ENCODE measurements at places on chromosomes 7 and 10.

DNA sequence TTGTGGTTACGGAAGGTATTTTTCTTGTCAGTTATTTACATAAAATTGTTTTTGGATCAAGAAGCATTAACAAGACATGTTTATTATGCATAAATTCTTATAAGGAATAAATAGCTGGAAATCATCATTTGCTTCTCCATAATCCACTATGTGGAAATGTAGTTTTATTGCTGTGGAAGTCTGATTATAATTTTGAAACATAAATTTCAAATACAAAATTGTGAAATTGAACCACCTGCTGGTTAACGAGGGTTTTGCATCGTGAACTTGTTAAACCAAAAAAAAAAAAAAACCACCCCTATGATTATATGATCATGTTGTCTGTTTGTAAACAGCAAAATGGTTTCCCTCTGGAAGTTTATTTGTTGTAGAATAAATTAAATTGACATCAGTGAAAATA lies 25.9 kb downstream of the ABRAXAS2 start:
- DNase-seq = peak; percentile 3
- no peak overlapping the region for H3K27ac ChIP-seq
- H3K4me3 ChIP-seq = no peak overlapping the region

DNA sequence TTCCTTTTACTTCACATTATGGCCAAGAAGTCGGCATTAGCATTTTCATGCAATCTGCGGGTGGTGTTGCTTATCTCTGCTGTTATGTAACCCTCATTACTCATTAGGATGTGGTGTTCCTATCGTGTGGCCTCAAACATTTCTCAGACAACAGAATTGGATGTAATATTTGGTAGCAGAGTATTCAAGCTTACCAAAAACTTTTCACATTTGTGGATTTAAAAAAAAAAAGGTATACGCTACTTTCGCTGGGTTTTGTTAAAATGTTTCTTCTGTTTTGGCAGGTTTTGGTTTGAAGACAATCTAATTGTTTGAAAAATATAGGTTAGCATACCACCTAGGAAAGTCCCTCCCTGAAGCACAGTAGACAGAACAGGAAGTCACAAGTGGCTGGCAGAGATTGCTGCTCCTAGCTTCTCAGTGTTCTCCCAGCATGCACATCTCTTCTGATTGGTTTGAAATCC lies 128.8 kb downstream of the GATA3 start:
- no peaks in the 10 kb centered on the region for H3K27me3 ChIP-seq
- peak; percentile 49 for DNase-seq
- peaks cover 7% of the 10 kb centered on the region for H3K36me3 ChIP-seq
- H3K4me3 ChIP-seq = peak overlapping the region; percentile 12

- no peak for DNase-seq
- no peak overlapping the region for H3K27ac ChIP-seq
- H3K4me1 ChIP-seq = peaks cover 3% of the 10 kb centered on the region
- no peaks in the 10 kb centered on the region for H3K36me3 ChIP-seq
Observed at GRCh38 chr10:131750171-131750895, 150.5 kb upstream of the PPP2R2D start.

- no peaks in the 10 kb centered on the region for H3K4me1 ChIP-seq
- H3K4me3 ChIP-seq = no peak overlapping the region
- no peaks in the 10 kb centered on the region for H3K36me3 ChIP-seq
Observed at GRCh38 chr10:34607894-34608293, 207.2 kb downstream of the PARD3 start.

DNA sequence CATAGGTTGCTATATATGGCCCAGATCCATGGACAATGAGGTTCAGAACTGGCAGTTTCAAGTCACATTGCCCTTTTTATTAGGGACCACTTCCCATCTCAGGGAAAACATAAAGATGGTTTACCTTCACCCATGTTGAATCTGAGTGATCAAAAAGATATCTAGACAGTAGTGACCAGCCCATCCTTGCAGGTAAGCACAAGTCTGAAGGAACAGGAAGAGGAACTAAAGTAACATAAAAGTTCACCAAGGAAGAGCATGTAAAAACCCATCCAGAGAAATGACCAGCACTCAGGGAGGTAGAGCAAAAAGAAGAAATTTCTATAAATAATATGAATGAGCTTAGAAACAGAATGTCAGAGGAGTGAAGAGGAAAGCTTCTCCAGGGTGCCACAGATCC lies 382.5 kb downstream of the PARD3 start:
- no peak overlapping the region for H3K4me3 ChIP-seq
- H3K4me1 ChIP-seq = no peaks in the 10 kb centered on the region
- H3K36me3 ChIP-seq = no peaks in the 10 kb centered on the region
- DNase-seq = no peak

DNA sequence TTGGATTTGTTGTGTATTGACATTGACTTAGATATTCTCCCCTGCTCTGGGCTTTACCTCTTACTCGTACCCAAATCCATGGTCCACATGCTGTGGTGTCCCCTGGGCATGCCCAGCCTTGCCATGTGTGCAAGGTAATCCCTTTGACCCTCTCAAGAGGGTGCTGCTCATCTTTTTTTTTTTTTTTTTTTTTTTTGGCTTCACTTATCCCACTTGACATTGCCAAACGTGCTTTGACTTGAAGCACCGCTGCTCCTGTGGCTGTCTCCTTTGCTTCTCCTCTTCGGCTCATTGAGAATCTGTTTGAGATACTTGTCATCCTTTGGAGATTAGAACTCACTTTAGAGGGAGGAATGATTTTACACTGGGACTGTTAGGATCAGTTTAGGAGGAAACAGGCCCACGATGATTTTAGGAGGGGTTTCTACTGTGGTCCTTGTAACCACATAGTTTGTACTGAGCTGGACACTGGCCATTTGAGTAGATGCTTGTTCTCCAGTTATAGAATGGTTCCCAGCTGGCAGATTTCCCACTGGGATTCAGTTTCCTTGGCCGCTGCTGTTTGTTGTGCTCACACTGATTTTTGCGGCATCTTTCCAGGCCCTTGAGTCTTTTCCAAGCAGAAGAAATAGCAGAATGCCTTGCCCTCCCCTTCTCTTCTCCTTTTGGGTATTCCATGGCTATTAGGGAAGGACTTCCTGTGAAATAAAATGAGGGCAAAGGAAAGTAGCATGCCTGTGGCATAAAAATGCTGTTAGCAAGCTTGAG lies 184.8 kb downstream of the AUTS2 start:
- H3K27ac ChIP-seq = no peak overlapping the region
- H3K4me1 ChIP-seq = peaks cover 3% of the 10 kb centered on the region
- H3K4me3 ChIP-seq = no peak overlapping the region
- no peaks in the 10 kb centered on the region for H3K36me3 ChIP-seq

GRCh38 chr10:116331815-116332214 lies 7.6 kb downstream of the CCDC172 start:
- H3K4me1 ChIP-seq = no peaks in the 10 kb centered on the region
- H3K27ac ChIP-seq = no peak overlapping the region
- no peak overlapping the region for H3K4me3 ChIP-seq
- no peaks in the 10 kb centered on the region for H3K27me3 ChIP-seq
- H3K36me3 ChIP-seq = no peaks in the 10 kb centered on the region
- no peak for DNase-seq

DNA sequence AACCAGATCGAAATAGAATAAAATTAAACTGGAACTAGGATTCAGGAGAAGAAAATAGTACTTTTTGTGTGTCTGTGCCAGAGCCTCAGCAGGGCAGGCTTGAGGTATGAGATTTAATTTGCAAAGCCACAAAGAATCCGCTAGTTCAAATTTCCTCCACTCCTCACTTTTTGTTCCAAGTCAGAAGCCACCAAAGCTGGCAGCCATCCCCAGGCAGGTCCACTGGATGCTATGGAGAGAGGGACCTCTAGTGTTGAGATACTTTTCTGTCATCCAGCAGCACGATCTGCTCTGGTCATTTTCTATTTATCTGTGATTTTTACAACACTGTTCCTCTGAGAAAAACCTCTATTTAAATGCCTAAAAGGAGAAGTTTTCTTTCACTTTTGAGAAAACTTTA lies 147.9 kb upstream of the FRMD4A start:
- no peaks in the 10 kb centered on the region for H3K36me3 ChIP-seq
- DNase-seq = no peak
- H3K4me1 ChIP-seq = peaks cover 3% of the 10 kb centered on the region
- no peak overlapping the region for H3K4me3 ChIP-seq

GRCh38 chr7:27593226-27593625 lies 69.5 kb downstream of the HIBADH start:
- peaks cover 6% of the 10 kb centered on the region for H3K36me3 ChIP-seq
- H3K27ac ChIP-seq = no peak overlapping the region
- H3K27me3 ChIP-seq = no peaks in the 10 kb centered on the region
- H3K4me1 ChIP-seq = no peaks in the 10 kb centered on the region
- no peak for DNase-seq

GRCh38 chr10:62341419-62341818 lies 32.8 kb upstream of the ZNF365 start:
- peaks cover 20% of the 10 kb centered on the region for H3K27me3 ChIP-seq
- H3K4me1 ChIP-seq = no peaks in the 10 kb centered on the region
- H3K36me3 ChIP-seq = no peaks in the 10 kb centered on the region

GRCh38 chr7:140435252-140435895 lies 31.5 kb downstream of the RAB19 start:
- no peak for DNase-seq
- no peaks in the 10 kb centered on the region for H3K27me3 ChIP-seq
- H3K4me3 ChIP-seq = no peak overlapping the region
- H3K36me3 ChIP-seq = no peaks in the 10 kb centered on the region
- no peaks in the 10 kb centered on the region for H3K4me1 ChIP-seq

DNA sequence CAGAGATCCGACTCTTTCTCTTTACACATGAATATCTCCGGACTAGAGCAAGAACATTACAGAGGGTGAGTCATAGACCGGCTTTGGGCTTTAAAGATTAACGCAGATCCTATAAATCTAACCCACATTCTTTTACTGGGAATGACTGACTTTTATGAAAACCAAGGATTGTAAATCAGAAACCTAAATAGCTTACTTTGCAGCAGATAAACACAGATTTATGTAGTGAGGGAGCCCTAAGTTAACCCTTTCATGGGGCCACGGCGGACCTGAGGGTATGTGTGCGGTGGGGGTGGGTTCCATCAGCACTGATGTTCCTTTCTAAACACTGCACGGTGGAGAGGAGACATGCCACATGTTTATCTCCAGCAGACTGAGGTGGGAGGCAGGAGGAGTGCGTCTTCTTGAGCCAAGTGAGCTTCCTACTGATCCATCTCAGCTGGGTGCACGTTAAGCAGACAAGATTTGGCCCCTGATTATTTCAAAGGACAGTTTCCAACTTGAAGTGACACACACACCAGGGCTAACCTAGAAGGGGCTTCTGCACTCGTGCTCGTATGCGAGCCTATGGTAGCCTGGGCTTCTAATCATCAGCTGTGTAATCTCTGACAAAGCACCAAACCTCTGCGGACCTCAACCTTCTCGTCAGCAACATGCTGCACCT lies 127.6 kb downstream of the WDR11 start:
- H3K36me3 ChIP-seq = no peaks in the 10 kb centered on the region
- no peak overlapping the region for H3K27ac ChIP-seq
- DNase-seq = no peak
- peaks cover 33% of the 10 kb centered on the region for H3K27me3 ChIP-seq

- H3K27ac ChIP-seq = no peak overlapping the region
- H3K4me3 ChIP-seq = no peak overlapping the region
- no peaks in the 10 kb centered on the region for H3K27me3 ChIP-seq
Observed at GRCh38 chr10:2202401-2202800, 465.1 kb upstream of the ADARB2 start.

- H3K4me3 ChIP-seq = no peak overlapping the region
- no peak overlapping the region for H3K27ac ChIP-seq
- peaks cover 31% of the 10 kb centered on the region for H3K4me1 ChIP-seq
- no peak for DNase-seq
- H3K36me3 ChIP-seq = peaks cover 7% of the 10 kb centered on the region
Observed at GRCh38 chr7:1829111-1829510, 159.0 kb downstream of the ELFN1 start.

DNA sequence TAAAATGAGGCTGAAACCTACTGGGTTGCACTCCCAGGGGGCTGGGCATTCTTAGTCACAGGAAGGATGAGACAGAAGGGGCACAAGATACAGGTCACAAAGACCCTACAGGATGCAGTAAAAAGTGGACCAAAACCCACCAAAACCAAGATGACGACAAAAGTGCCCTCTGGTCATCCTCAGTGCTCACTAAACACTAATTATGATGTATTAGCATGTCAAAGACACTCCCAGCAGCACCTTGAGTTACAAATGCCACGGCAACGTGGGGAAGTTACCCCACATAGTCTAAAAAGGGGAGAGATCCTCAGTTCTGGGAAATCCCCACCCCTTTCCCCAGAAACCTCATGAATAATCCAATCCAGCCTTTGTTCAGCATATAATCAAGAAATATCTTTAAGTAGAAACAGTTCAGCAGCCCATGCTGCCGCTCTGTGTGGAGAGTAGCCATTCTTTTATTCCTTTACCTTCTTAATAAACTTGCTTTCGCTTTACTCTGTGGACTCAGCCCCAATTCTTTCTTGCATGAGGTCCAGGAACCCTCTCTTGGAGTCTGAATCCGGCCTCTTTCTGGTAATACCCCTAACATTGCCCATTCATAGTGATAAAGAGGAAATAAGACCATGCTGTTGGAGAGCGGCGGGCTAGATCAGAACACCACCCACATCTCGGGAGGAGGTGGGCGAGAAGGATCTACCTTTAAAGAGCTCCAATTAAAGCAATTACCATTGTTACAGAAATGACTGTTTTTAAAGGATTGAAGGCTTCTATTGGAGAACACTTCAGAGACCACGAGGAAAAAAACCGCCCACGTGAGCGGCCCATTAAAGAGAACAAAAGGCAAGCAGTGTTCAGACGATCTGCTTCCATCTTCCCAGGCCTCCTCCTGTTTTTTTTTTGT lies 170.9 kb downstream of the USP6NL start:
- no peaks in the 10 kb centered on the region for H3K36me3 ChIP-seq
- no peaks in the 10 kb centered on the region for H3K27me3 ChIP-seq
- DNase-seq = no peak
- H3K4me1 ChIP-seq = peaks cover 11% of the 10 kb centered on the region
- no peak overlapping the region for H3K27ac ChIP-seq
- H3K4me3 ChIP-seq = peak overlapping the region; percentile 42

GRCh38 chr10:60615541-60615940 lies 162.7 kb upstream of the CDK1 start:
- no peaks in the 10 kb centered on the region for H3K4me1 ChIP-seq
- H3K27ac ChIP-seq = no peak overlapping the region
- no peak overlapping the region for H3K4me3 ChIP-seq
- no peaks in the 10 kb centered on the region for H3K27me3 ChIP-seq

- DNase-seq = no peak
- H3K27ac ChIP-seq = no peak overlapping the region
- no peak overlapping the region for H3K4me3 ChIP-seq
- H3K27me3 ChIP-seq = no peaks in the 10 kb centered on the region
Observed at GRCh38 chr7:265998-266850, 23.7 kb upstream of the FOXL3 start.

DNA sequence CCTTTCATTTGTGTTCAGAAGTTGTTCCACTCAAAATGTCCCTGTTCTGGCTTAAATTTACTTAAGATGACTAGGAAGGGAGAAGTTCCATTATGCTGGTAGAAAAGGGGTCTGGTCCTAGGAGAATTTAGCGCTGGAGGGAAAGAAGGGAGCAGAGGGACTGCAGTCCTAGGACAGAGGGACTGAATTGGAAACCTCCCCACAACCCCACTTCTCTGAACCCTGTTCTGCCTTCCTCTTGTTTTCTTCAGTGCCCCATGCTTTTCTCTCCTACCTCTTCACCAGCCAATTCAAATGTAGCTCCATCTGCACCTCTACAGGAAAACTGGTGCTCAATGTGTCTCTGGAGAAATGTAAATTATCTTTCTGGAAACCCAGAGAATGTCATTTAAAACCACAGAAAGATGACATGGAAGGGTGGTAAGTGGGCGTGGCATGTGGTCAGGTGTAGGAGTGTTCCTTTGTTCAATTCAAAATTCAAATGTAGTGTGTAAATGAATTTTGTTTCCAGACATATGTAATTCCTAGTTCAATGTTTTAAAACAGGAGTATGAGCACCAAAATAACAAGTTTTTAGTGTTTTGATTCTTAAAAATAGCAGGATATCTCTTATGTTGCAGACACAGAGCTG lies 24.0 kb upstream of the RHOBTB1 start:
- peaks cover 47% of the 10 kb centered on the region for H3K27me3 ChIP-seq
- no peak for DNase-seq
- no peaks in the 10 kb centered on the region for H3K4me1 ChIP-seq
- H3K27ac ChIP-seq = no peak overlapping the region
- H3K36me3 ChIP-seq = no peaks in the 10 kb centered on the region

Measured in effector memory CD8-positive, alpha-beta T cell (primary cell).